HAP-1 (cell line): ENCODE measurements at places on chromosomes 1 and 21.

DNA sequence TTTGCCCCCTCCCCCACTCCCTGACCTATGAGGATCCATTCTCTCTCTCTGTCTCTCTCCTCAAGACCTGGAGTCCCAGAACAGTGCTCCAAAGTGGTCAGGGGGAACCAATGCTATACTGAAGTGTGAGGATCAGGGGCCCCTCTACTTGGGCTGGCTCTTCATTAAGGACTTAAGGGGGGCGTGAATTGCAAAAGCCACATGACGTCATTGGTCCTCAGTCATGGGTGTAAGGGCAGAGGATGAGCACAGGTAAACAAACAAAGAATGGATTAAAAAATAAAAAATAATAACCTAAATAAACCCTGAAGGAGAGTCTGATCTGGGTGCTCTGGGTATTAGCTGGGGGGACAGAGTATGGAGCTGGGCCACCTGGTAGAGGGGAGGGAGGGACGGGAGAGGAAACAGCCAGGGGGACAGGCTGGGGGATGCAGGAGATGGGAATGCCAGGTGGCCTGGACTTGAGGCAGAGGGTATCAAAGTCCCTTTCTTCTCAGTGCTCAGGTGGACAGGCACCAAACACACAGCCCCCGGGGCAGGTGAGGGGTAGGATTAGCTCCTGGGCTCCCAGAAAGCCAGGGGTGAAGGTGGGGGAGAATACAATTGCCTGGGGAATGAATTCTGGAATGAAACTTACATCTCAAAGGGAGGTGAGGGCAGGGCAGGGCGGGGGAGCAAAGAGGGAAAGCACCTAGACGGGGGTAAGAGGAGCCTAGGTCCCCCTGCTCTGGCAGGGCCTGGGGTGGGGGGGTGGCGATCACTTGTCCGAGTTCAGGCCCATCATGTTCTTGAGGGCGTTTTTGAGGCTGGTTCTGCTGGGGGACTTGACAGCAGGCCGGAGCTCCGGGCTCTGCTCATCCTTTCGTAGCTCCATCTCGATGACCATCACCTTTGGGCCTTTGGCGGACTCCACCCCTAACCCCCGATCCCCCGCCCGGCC is 4.6 kb downstream of the MPZ start:
- DNase-seq: no peak

DNA sequence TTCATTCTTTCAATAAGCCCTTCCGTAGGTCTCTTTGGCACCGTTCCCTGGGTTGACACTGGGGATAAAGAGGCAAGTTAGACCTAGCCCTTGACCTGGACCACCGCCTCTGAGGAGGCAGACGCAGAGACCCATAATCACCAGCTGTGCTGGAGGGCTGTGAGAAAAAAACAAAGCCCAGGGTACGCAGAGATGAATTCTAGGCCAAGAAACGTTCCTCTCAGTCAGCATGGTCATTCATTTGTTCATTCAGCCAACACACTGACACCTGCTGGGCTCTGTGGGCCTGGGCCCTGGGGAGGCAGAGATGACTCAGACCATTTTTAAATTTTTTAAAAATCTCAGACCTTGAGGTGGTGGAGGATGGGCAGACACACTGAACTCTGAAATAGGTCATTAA is 26.3 kb upstream of the TRABD2B start:
- no peak for DNase-seq

DNA sequence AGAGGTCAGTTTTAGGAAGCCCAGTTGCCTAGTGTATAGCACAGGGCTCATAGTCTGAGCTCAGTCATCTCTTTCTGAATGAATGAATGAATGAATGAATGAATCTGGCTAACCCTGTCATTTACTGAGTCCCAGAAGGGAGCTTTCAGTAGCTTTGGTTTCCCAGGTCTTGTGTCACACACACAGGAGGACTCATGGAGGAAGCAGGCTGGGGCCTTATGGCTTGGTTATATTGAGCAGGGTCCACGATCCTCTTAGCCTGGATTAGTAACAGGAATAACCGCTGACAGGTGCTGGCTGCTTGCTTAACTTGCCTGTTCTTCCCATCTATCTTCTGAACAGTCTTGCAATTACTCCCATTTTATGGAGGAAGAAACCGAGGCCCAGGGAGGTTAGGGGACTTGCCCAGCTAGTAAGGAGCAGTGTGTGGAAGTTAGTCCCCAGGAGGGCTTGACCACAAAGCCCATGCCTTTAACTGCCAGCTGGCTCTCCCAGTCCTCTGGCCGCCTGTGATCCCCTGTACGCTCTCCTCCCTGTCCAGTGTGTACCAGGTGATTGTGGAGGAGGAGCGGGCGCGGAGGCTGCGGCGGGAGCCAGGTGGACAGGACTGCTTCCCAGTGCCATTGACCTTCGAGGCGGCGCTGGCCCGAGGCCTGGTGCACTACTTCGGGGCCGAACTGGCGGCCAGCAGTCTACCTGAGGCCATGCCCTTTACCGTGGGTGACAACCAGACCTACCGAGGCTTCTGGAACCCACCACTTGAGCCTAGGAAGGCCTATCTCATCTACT is 46.0 kb downstream of the PTPRU start:
- no peak for DNase-seq

- no peak for DNase-seq
Measured at GRCh38 chr21:45998276-45998701, 16.7 kb downstream of the COL6A1 start.

DNA sequence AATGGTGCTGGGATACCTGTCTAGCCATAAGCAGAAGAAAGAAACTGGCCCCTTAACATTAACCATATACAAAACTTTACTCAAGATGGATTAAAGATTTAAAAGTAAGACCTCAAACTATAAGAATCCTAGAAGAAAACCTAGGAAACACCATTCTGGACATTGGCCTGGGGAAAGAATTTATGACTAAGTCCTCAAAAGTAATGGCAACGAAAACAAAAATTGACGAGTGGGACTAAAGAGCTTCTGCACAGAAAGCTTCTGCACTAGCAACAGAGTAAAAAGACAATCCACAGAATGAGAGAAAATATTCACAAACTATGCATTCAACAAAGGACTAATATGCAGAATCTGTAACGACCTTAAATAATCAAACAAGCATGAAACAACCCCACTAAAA is 66.7 kb downstream of the NME7 start:
- DNase-seq: no peak

DNA sequence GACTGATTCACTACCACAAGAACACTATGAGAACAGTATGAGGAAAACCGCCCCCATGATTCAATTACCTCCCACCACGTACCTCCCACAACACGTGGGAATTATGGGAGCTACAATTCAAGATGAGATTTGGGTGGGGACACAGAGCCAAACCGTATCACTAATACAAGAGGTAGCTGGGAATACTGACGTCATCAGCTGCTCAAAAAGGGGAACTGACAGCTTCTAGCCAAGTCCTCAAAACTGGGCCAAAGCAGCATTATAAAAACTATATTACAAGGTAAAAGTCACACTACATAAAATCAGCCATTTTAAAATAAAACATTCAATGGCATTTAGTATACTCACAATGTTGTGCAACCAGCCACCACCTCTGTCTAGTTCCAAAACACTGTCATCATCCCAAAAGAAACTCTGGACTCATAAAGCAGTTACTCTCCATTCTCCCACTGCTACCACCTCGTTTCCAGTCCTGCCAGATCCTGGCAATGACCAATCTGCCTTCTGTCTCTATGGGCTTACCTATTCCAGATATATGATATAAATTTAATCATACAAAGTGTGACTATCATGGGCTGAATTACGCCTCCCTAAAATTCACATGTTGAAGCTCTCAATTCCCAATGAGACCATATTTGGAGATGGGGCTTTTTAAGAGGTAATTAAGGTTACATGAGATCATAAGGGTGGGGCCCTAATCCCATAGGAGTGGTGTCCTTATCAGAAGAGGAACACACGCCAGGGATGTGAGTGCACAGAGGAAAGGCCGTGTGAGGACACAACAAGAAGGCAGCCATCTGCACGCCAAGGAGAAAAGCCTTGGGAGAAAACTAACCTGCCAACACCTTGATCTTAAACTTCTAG is 192.1 kb downstream of the SETD4 start:
- DNase-seq: no peak
